T follicular helper cell (primary cell): ENCODE measurements at places on chromosomes 3 and 15.

- no peak for DNase-seq
These were observed 497 bp upstream of the RPLP1 start for GRCh38 chr15:69451951-69452691.

GRCh38 chr3:31341130-31341529 lies 191.6 kb upstream of the STT3B start:
- no peak for DNase-seq

DNA sequence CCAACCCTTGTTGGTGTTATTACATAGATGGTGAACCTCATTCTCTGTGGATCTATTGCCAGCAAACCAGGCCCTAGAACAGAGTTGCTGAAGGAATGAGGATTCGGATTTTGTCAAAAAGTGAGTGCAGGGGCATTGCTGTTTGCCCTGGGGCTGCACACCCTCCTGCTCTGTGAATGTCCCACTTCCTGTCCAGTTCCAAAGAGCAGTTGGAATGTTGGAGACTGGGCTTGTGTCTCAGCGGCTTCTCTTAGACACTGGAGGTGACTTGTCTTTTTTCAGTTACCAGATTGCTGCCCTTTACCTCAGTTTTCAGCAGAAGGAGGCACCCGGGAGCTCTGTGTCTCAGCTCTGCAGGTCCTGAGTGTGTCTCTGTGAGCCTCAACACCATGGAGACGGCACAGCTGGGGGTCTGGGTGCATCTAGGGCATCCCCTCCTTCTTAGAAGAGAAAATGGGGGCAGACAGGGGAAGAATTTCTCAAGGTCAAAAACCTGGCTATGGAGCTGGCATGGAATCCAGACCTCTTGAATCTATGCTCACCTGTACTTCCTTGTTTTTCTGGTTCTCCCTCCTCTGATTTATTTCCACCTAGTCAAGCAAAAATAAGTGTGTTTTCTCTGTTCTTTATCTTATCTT lies 46.3 kb downstream of the LIMD1 start:
- DNase-seq = no peak

- no peak for DNase-seq
These were observed 133.6 kb upstream of the ICE2 start for GRCh38 chr15:60612400-60613048.

DNA sequence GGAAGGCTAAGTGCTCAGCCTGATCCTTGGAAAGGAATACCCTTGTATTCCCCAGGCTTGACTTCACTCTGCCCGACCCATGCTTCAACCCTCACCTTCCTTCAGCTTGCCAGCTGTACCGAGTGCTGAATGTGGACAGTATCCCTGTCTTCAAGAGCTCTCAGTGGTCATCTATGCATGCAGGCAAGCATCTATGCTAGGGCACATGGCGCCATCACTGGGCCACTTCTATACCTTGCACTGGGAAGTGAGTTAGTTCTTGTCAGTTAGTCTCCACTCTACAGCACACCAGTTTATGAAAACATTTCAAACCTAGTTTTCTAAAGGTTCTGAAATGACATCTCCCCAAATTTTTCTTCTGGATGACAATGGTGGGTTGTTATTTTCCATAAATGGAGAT lies 82.0 kb upstream of the MYRIP start:
- DNase-seq = no peak

GRCh38 chr3:166955201-166955939 lies 424.7 kb downstream of the ZBBX start:
- no peak for DNase-seq

DNA sequence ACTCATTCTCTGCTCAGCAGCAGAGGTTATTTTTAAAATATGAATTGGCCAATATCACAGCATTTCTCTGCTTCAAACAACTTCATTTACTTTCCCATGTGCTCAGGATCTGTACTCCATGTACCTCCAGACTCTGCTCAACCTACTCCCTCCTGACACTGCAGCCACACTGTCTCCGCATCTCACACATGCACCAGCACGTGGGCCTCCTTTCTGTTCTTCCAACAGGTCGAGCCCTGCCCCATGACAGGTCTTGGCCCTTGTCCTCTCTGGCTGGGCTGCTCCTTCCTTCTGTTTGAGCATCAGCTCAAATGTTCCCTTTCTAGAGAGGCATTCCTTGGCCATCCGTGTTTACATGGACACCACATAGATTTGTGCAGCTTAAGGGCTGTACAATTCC lies 195.7 kb downstream of the EBLN2 start:
- no peak for DNase-seq

GRCh38 chr15:61598655-61599054 lies 369.6 kb upstream of the RORA start:
- no peak for DNase-seq

GRCh38 chr15:38378161-38378560 lies 75.8 kb upstream of the FAM98B start:
- no peak for DNase-seq
